ENCODE measurements at places on chromosomes 12 and 14.

- peak; percentile 21 for DNase-seq
These were observed 75.2 kb upstream of the MAX start for GRCh38 chr14:65177551-65177950.

GRCh38 chr12:34295366-34296142 lies 273.3 kb downstream of the ALG10 start:
- no peak for DNase-seq

GRCh38 chr14:28886940-28887339 lies 120.4 kb downstream of the FOXG1 start:
- no peak for DNase-seq

GRCh38 chr14:87042354-87042753 lies 950.6 kb downstream of the GALC start:
- no peak for DNase-seq

DNA sequence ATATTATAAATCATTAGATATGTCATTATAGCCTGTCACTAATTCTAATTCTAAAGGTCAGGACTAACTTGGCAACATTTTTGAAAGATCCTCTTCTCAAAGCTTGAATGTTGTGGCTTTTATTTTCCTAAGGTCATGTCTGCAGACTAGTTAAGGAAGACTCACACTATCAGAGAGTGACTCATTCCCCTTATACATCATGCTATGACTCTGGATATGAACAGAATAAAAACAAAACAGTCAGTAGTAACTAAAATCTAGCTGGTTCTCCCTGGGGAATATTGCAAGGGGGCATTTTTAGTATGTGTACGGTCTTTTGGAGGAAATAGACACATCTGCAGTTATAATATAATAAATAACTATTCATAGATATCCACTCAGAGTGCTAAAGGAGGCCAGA lies 170.6 kb downstream of the SLC2A13 start:
- peak; percentile 34 for DNase-seq

DNA sequence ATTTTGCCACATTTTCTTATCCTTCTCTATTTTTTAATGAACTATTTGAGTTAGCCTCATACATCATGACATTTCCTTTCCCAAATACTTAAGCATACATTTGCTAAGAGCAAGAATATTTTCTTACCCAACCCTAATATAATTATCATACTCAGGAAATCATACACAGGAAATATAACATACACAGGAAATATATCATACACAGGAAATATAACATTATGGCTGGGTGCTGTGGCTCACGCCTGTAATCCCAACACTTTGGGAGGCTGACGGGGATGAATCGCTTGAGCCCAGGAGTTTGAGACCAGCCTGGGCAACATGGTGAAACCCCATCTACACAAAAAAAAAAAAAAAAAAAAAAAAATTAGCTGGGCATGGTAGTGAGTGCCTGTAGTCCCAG lies 4.9 kb downstream of the NCKAP1L start:
- DNase-seq, result no peak

DNA sequence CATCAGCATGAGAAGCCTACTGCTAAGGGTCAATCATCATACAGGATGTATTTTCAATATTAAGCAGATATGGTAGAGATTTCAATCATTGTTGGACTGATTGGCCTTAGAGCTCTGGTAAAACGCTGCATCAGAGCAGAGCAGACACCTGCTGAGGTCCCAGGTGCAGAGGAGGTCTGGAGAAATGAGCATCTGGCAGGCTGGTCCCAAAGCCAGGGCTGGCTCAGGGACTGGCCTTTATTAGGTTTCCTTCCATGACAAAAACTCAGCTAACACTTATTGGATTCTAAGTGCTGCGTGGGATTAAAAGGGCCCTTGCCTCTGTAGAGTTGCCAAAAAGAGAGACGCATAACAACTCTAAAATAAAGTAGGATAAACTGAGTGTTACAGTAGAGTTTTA lies 29.7 kb downstream of the AKAP6 start:
- DNase-seq, result no peak

GRCh38 chr12:43754015-43754414 lies 4.6 kb downstream of the PUS7L start:
- DNase-seq, result no peak

DNA sequence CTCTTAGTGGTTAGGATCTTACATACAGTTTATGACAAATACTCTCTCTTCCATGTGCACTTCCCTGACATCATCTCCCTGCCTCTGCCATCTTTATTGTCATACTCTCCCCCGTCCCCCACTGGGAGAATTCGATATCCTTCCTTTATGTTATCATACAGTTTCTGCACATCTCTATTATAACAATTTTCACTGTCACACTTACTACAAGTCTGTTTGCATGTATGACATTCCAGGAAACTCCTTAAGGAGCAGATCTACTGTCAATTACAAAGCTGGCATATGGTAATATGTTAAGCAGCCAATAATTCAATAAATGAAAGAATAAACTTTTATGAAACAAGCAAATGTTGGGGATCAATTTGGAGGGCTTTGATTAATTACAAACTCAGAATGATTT lies 91.1 kb downstream of the KCNH5 start:
- DNase-seq, result no peak

DNA sequence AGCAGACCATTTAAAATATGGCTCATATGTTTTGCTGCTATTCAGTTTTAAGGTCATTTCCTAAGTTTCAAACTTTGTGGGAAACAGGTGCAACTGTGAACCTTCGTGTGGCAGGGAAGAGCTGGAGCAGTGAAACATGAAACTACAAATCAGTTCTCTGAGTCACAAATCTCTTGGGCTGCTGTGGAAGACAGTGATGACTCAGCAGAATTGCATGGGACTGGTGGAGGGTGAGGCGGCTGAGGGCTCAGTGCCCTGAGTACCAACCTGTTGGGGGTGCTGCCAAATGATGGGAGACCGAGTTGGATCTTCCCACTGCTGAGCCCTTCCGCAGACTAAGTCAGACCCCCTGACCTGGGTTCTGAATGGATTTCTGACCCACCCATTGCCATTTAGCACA lies 8.4 kb upstream of the CALM1 start:
- DNase-seq, result peak; percentile 81

DNA sequence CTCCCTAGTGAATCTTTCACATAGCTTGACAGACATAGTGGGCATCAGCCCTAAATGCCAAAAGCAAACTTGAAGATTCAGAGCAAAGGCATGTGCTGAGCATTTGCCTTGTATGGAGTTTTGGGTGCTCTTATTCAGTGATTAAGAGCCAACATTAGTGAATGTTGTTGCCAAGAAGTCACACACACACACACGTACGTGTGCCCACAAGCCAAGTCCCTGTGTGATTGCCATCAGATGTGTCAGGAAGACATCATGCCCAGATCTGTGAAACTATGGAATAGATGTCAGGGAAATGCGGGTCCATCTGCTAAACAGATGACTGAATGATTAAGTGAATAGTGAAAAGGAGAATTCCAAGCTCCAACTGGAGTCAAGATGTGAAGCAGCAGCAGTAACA lies 149.0 kb downstream of the AKAP6 start:
- DNase-seq, result peak; percentile 40

DNA sequence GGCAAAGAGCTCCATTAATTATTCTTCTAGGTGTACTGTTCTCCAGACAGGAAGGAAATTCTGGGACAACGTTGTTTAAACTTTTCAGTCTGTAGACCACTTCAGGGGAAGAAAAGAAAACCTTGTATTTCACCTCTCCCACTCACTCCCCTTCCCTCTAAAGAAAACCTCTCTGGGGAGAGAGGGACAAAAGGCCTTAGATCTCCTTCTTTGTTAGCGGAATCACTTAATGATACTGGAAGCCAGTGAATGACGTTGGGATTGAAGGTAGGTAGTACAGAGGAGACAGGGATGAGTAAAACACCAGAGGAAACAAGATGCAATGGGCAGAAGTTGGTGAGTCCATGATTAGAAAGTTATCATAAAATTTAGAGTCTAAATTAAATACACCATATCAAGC lies 38.7 kb upstream of the SGPP1 start:
- DNase-seq, result no peak

- DNase-seq, result peak; percentile 52
These were observed 549.6 kb downstream of the DIO2 start for GRCh38 chr14:79661752-79662151.

DNA sequence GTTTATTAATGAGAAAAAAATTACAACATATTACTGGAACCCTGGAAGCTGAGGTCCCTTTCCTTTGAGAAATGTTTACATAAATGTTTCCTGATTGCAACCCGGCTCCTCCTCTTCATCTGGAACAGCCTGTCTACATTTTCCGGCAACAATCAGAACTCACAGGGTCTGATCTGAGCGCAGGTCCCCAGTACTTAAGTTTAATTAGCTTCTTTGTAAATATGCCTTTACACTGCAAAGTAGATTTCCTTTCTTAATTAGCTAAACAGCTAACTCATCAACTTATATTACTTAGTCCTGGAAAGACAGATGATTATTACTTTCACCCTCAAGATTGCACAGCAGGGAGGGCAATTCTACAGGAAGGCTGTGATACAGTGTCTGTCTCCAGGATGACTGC lies 213.0 kb downstream of the MON2 start:
- no peak for DNase-seq

GRCh38 chr14:23182372-23183157 lies 895 bp downstream of the SLC7A8 start:
- DNase-seq, result no peak

DNA sequence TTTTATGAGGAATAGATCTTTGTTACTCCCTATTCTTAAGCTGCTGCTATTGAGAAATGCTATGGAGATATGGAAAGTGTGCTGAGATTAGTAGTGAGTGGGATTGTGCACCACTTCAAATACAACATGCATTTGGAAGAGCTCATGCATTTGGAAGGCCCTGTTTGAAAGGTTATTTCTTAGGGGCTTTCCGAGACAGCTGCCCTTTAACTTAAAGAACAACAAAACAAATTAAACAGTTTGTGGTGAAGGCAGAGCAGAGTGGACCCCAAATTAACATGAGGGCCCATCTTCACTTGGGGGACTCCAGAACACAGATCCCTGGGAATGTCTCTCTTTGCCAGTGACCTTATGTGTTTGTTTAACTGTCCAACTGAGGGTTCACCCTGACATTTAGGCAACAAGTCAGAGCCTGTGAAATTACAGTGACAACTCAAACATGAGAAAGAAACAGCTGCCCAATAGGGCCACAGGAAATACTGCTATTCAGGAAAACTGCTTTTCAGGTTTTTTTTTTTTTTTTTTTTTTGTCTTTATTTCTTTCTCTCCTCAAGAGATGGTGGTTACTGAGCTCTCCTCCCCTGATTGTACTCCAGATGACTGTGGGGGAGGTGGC lies 41.4 kb upstream of the IGF1 start:
- DNase-seq, result no peak

- DNase-seq, result no peak
These were observed 335.2 kb downstream of the SOX5 start for GRCh38 chr12:23614280-23614679.

- DNase-seq, result no peak
These were observed 2.3 kb upstream of the CLEC4C start for GRCh38 chr12:7749442-7749841.

GRCh38 chr12:131077931-131078391 lies 124.3 kb downstream of the ADGRD1 start:
- no peak for DNase-seq

DNA sequence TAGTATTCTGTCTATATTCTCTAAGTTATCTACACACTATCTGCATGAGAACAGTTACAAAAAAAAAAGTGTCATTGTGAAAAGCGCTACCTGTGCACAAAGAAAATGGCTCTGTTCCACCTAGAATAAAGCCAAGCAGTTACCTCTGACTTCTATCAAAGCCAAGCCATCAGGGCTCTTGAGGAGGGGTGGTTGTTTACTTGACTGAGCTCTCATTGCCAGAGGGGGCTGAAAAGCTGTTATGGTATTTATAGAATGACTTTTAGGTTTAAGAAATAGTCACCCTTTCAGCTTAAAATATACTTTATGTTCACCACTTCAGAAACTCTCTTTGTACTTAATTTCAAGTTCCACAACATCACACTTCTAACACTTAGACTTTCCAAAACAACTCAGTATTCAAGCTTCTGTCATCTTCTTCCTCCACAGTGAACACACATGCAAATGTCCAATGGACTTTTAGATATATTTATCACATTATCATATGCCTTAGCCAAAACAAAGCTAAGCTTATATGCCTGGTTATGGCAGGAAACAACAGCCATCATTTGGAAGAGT lies 7.5 kb downstream of the ITPR2 start:
- no peak for DNase-seq

DNA sequence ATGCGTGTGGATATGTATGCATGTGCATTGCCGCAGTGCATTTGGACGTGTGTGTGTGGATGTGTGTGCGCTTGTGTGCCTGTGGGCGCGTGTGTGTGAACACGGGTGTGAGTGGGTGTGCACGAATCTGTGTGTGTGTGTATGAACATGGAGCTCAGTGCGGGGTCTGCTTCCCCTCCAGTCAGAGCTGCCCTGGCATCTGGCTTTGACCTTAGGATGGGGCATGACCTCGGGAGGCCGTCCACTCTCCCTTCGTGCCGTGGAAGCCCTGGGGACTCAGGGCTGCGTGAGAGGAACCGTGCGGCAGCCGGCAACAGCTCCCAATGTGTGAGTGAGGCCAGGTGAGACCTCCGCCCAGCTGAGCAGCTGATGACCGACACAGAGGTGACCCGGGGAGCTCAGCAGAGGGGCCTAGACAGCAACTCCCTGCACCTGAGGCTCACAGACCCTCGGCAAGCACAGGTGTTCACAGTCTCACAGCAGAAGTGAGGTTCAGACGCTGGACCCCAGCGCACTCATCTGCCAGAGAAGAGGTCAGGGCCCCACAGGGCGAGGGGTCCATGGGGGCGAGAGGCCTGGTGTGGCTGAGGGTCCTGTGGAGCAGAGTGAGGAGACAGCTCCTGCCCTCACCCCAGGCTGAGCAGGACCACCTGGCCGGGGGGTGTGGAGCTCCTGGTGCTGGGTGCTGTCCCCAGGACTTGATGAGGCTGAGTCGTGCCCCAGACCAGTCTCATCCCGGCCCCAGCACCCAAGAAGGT lies 33.6 kb upstream of the FBRSL1 start:
- no peak for DNase-seq

GRCh38 chr12:58897969-58898368 lies 22.3 kb downstream of the LRIG3 start:
- DNase-seq, result no peak

DNA sequence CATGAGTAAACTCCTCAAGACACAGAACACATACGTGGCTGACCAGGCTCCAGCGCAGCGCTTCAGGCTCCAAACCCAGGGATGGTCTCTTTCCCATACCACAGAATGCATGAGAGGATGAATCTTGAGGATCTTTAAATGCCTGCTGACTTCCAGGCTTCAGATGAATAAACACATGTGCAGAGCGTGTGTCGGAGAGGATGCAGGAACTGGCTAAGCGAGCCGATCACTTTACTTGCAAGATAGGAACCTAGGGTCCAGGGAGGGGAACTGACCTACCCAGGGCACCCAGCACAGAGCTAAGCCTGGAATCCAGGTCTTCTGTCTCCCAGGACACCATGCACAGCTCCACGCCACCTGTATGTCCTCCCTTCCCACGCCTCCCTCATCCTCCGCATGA lies 209.8 kb downstream of the BCL11B start:
- DNase-seq, result no peak

GRCh38 chr14:81157431-81157830 lies 63.3 kb downstream of the GTF2A1 start:
- DNase-seq, result peak; percentile 52
